ENCODE measurements at places on chromosomes 6 and 20.
A peak's percentile ranks its signal among the peaks of the same experiment; 100 is the strongest.

DNA sequence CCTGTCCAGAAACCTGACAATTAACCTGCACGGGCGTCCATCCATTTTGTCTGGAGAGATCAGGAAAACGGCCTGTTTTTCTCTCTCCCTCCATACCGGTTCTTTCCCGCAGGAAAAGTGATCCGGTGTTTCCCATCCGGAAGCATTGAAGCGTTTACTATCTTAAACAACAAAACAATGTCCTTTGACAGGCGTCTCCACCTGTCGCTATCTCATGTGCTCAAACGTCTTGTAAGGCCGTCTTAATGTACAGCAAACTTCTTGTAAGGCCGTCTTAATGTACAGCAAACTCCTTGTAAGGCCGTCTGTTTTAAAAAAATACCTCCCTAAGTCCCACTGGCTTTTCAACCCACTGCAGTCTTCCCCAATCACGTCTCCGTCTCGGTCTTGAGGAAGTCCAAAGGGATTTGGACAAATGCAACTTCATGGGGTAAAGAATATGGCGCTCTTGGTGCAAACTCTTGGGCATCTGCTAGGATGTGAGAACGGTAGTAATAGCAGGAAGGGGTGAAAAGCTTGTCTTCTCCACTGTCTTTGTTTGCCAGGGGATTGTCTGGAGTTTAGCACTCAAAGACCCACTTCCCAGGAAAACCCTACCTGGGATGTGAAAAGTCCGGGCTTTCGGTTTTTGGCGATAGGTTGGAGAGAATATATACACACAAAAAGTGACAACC lies 29.9 kb upstream of the TRIM27 start:
- DNase-seq = peak; percentile 29

- no peak for DNase-seq
Observed at GRCh38 chr6:10361428-10361827, 53.4 kb downstream of the TFAP2A start.

GRCh38 chr6:85479208-85479607 lies 29.3 kb downstream of the NT5E start:
- DNase-seq = no peak

- DNase-seq = no peak
Observed at GRCh38 chr20:23655491-23656211, 17.9 kb upstream of the CST3 start.

- no peak for DNase-seq
Observed at GRCh38 chr20:53792946-53793536, 199.4 kb upstream of the ZNF217 start.

GRCh38 chr20:856361-856775 lies 22.9 kb downstream of the FAM110A start:
- DNase-seq = no peak

GRCh38 chr6:68838571-68838970 lies 203.5 kb downstream of the ADGRB3 start:
- no peak for DNase-seq

DNA sequence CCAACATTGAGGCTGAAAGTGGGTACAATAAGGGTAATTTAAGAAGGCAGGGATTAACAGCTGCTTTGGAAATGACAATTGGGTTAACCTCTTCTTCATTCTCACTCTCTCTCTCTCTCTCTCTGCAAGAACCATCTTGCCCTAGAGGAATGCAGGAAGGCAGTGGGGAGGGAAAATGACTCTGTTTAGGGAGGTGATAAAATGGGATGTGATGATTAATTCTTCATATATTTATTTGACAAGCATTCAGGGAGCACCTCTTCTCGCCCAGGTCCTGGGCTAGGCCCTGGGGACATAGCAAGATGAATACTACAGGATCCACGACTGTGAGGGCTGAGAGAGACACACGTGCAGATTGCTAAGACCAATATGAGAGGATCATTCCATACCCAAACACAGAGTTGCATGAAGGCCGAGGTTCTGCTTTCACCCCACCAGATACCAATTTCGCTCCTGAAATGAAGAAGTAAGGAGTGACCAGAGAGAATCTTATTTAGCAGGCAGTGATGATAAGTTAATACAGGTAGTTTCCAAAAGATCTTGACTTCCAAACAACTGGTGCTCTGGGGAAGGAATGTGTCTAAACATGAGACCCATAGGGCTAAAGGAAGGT lies 13.3 kb upstream of the PTPN1 start:
- peak; percentile 60 for DNase-seq

GRCh38 chr6:1869308-1869707 lies 259.6 kb downstream of the FOXC1 start:
- no peak for DNase-seq

DNA sequence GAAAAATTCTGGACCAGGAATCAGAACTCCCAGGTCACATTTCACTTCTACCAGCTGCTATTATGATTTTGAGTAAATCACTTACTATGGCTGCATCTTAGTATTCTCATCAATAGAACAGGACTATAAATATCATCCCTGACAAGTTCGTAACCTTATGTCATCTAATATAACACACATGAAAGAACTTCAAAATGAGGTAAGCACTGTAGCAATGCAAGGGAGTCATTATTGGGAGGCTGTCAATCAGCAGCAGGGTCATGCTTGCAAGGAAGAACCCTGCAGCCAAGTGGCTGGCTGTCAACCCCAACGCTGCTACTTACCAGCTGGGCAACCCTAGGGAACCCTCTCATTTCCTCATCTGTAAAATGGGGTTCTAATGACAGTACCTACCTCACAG lies 123.3 kb upstream of the B3GAT2 start:
- no peak for DNase-seq

DNA sequence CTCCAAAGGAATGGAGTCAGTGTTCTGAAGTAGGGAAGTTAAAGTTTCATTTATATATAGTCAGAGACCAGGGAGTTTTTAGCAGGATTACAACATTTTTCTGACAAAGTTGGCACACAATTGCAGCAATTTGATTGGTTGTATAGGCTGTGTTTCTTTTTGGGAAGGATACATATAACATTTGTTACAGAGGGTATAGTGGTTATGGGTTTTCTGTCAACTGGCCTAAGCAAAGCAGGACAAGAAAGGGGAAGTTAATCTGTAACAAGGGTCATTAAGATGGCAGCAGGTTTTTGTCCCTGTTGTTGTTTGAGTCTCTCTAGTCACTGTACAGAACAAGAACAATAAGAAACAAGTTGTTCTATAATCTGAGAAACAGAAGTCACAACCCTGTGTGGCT lies 41.4 kb downstream of the TPD52L1 start:
- DNase-seq = no peak

GRCh38 chr6:110944681-110945151 lies 13.8 kb upstream of the GTF3C6 start:
- DNase-seq = peak; percentile 93

DNA sequence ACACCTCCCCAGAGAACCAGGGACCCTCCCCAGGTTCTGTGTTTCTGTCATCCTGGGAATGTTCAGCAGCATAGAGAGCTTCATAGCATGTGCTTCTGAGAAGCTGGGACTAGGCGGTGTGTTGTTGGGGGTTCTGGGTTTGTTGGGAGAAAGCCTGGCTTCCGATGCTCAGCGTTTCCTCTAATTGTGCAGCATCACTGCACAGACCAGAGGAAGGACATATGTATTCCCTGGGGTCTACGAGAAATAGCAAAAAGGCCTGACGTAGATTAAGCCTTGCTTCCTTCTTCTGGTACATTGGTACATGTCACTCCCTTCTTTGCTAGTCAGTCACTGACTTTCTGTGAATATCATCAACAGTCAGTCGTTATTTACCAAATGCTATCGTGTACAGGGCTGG lies 96.9 kb upstream of the SGK1 start:
- no peak for DNase-seq

DNA sequence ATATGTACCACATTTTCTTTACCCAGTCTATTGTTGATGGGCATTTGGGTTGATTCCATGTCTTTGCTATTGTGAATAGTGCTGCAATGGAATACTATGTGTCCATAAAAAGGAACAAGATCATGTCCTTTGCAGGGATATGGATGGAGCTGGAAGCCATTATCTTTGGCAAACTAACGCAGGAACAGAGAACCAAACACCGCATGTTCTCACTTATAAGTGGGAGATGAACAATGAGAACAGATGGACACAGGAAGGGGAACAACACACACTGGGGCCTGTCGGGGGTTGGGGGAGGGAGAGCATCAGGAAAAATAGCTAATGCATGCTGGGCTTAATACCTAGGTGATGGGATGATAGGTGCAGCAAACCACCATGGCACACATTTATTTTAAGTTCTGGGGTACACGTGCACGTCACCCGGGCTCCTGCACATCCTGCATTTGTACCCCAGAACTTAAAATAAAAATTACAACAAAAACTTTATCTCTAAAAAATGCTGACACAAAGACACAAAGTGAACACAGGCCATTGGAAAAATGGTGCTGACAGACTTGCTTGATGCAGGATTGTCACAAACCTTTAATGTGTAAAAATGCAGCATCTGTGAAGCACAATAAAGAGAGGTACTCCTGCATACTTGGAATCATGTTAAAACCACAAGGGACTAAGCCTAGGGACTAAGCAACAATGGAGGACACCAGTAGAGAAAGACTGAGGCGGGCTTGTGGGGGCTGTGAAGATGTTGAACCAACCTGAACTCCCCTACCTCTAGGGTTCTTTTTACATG lies 48.8 kb downstream of the BCAS1 start:
- no peak for DNase-seq

DNA sequence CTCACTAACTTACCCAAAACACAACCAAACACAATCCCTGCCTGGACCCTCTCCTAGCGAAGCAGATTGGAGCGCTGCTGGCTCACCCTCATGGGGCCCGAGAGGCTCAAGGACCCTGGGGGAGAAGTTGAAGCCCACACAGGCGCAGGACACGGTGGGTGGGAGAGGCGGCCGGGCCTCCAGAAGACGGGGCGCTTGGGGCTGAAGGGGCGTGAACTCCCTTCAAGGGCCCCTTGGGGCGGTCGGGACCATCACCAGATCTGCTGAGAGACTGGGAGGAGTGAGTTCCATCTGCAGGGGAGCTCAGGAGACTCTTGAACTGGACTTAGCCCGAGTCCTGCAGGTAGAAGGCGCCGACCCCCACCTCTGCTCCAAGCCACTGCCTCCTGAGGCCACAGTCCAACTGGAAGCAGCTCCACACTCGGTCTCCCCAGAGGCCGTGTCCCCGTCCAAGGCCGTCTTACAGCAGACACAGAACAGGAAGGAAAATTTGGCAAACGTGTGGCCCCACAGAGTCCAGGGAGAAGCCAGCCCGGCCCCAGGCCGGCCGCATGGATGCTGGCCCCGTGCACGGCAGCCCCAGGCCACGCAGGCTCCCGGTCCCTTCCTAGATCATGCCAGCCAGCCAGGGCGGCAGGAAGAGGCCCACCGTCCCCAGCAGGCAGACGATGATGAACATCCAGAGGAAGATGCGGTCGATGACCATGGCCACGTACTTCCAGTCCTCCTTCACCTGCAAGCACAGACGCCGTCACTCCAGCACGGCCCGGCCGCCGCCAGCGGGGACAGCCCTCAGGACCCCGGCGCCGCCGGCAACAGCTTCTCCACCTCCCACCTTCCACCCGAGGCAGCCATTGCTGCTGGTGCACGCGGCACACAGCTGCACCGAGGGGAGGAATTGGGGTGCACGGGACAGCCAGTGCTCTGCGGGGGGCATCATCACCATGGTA lies 14.7 kb downstream of the CHRNA4 start:
- no peak for DNase-seq

- peak; percentile 28 for DNase-seq
Observed at GRCh38 chr6:14865531-14866100, 380.3 kb upstream of the JARID2 start.

GRCh38 chr6:11922901-11923300 lies 89.2 kb upstream of the HIVEP1 start:
- no peak for DNase-seq

GRCh38 chr6:124967444-124967843 lies 5.2 kb downstream of the RNF217 start:
- DNase-seq = no peak

GRCh38 chr6:15790116-15790515 lies 127.3 kb upstream of the DTNBP1 start:
- DNase-seq = no peak

- DNase-seq = no peak
Observed at GRCh38 chr20:41572010-41572572, 46.1 kb downstream of the CHD6 start.

- no peak for DNase-seq
Observed at GRCh38 chr20:5046656-5047339, 45.5 kb upstream of the SLC23A2 start.

DNA sequence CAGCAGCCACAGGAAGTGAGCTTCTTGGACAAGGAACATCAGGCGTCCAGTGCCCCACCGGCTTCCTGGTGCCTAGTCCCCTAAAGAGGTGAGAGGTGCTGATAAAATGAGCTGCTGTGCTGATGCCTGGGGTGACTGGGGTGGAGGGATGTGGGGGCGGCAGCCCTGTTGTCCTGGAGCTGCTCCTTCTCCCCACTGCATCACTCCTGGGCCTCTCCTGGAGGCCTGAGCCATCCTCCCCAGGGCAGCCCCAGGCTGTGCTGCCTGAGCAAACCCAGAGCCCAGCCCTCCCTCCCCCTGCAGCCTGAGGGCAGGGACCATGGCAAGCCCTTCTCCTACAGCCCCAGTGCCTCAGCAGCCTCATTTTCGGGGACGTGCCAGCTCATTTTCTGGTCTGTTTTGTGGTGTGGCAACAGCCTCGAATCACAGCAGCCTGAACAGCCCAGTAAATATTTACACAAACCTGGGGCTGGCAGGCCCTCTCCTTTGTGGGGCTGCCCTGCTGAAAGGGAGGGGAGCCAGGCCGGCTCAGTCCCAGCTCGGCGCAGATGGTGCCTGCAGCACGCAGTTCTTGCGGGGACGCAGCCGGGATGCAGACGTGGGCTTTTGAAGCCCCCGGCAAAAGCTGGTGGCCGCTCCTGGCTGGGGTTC lies 259.9 kb downstream of the DLL1 start:
- no peak for DNase-seq

- no peak for DNase-seq
Observed at GRCh38 chr20:60327971-60328660, 369.9 kb downstream of the CDH26 start.

DNA sequence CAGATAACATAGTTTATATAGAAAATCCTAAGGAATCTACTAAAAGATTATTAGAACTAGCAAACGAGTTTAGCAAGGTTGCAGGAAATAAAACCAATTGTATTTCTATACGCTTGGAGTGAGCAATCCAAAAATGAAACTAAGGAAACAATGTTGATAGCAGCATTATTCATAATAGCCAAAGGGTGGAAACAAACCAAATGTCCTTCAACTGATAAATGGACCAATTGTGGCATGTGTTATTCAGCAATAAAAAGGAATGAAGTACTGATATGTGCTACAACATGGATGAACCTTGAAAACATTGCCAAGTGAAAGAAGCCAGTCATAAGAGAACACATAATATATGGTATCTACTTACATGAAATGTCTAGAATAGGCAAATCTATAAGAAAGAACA lies 101.0 kb upstream of the VSTM2L start:
- DNase-seq = no peak

- DNase-seq = peak; percentile 39
Observed at GRCh38 chr6:3229566-3230178, 2.2 kb upstream of the TUBB2B start.

GRCh38 chr20:10668677-10669368 lies 5.0 kb downstream of the JAG1 start:
- DNase-seq = no peak

Data from GM12865 (cell line).